GDM1 (cell line): ENCODE measurements at places on chromosomes 4 and X.

DNA sequence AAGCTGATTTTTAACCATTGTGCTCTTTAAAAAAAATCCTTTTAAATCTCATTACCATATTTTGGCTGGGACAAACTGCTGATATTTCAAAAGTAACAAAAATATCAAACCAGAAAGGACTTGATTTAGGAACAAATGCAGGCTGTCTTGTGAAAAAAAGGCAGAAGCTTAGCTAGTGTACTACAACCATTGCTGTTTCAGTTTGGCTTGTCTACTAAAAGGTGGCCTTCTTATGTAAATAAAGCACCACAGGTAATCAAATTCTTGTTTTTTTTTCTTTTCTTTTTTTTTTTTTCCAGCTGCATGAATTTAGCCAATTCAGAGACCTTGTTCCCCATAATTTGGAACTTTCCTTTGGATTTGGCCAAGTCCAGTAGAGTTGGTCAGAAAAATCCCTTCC lies 43.8 kb upstream of the MAGEA8 start:
- DNase-seq: no peak

DNA sequence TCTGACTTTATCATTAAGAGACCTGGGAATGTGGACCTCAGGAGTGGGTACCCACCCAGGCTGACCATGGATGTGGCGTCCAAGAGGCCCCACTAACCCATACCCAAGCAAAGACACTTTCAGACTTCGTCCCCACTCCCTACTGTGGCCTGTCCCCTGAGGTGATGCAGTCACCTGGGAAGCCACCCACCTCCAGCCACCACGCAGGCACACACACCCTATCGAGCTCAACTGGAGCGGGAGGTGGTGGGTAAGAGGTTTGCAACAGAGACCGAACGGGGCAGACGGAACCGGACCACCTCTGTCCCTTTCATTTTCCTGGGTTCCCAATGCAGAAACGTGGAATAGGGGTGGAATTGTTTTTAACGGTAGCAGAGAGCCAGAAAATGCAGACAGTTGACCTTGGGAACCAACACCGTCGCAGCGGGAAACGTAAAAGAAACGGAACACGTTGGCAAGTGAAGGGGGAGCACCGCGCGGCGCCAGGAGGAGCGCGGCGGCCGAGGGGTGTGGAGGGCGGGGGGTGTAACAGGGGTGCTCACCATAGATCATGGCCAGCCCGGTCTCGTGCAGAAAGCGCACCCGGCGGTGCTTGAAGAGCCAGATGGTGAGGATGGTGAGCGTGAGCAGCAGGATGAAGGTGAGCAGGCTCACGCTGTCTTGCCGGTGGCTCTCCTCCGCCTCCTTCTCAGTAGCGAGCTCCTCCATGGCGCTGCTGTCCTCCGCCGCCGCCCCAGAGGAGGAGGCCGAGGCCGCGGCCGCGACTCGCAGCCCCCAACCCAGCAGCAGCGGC lies 559 bp downstream of the SLC9A7 start:
- DNase-seq: no peak

- no peak for DNase-seq
These were observed 1631.9 kb upstream of the PABPC4L start for GRCh38 chr4:135833529-135833928.

- DNase-seq: no peak
These were observed 11.5 kb upstream of the PCDH10 start for GRCh38 chr4:133137571-133137970.

DNA sequence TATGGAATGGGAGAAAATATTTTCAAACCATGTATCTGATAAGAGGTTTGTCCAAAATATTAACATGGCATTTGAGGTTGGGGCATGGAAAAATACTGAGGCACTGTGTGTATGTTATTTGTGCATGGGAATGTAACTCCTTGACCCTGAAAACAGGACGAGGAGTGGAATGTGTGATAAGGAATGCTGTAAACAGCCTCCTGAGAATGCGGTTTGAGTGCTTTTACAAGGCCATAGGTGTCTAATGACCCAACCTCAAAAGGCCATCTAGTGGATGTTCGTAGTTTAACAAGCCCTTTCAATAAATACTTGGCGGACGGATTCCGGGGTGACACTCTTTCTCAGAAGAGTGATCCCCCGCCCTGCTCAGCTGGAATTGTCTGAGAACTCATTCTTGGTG lies 162.9 kb upstream of the USP9X start:
- no peak for DNase-seq

GRCh38 chrX:8629871-8630270 lies 102.1 kb downstream of the ANOS1 start:
- no peak for DNase-seq

GRCh38 chrX:101931136-101931487 lies 715 bp downstream of the ZMAT1 start:
- no peak for DNase-seq

DNA sequence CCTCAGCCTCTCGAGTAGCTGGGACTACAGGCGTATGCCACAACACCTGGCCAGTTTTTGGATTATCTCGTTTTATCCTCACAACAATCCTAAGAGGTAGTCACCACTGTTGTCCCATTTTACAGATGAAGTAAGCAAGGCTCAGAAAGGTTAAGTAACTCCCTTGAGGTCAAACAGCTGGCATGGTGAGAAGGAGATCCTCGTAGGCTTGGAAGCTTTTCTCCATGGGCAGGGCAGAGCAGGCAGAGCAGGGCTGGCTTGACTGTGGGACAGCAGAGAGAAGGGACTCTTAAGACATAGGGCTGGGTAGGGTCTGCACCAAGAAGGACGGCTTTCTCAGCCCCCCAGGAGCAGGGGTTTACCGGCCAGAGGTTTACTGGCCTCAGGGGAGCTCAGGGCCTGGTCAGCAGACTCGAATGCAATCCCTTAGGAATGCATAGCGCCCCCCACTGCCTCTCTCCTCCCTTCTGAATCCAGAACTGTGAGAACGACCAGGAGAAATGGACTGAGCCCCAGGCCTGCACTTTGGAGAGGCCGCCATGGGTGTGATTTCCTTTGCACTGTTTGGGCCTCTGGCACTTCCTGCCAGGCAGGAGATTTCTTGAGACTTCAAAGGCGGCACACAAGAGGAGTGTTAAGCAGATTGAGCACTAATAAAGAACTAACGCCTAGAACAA lies 14.0 kb upstream of the CDKN2AIP start:
- DNase-seq: no peak

DNA sequence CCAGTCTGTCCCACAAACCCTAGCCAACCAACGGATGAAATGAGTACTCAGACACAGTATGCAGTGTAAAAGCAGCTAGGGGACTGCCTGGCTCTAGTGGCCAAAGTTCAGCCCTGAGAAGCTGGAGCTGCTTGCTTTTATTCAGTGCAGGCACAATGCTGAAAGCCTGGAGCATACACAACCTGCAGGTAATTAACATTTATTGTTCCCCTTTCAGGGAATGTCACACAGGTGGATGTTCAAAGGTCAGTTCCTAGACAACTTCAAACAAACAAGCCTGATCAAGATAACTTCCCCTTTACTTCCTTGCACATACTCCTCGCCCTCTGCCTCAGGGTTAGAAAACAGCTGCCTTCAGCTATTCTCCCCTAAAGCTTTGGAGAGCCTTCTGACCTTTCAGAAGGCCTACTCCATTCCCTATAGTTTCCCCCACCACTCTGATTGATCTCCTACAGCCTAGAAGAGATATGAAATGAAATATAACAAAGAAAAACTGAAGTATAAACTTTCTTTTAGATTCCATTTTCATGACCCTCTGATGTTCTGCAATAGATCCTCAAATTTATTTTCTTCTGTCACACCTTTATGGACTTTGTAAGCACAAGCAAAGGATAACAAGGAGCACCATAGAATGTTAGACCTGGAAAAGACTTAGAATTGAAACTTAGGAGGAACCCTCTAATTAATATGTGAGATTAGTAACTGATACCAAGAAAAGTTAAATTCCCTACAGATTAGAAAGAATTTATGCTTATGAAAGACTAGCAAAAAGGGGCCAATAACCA lies 6.8 kb upstream of the DCAF8L1 start:
- DNase-seq: no peak

- no peak for DNase-seq
These were observed 33.0 kb downstream of the HDX start for GRCh38 chrX:84469226-84469625.

GRCh38 chr4:184309241-184310170 lies 91.8 kb upstream of the ENPP6 start:
- no peak for DNase-seq

GRCh38 chr4:56410247-56411062 lies 23.2 kb upstream of the AASDH start:
- DNase-seq: no peak

- DNase-seq: no peak
These were observed 224.5 kb downstream of the PCDH18 start for GRCh38 chr4:137307806-137308205.

GRCh38 chr4:39714166-39714565 lies 16.2 kb downstream of the UBE2K start:
- DNase-seq: no peak

DNA sequence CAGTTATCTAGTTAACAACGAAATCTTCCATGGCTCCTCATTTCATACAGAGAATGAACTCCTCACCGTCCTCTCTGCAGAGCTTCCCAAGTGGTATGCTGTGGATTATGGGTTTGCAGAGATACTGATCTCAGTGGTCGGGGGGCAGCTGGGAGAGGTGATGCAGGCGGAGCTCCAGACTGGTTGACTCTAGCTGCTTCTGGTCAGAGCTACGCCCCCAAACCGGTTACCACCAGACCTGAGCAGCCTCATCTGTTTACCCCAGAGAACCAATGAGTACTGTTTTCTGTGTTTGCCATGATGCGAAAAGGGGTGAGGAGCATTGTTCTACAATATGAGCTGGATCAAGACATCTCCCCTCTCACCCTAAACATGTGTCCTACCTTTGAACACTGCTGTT lies 135.7 kb upstream of the PLAC1 start:
- DNase-seq: no peak

DNA sequence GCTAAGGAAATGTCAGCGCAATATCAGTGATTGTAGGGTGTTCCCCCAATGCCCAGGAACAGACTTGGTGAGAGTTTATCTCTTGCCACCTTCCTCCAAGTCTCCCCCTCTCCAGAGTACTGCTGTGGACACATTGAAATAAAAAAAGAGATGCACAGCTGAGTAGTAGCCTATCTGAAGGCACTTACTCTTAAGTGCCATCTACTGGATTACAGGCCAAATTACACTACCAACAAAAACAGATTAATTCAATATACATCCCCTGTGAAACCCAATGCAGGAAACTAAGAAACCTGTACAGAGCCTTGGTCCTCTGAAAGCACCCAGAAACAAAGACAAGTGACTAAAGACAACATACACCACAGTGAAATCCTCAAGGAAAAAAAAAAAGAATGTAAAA lies 460.3 kb downstream of the ZIC3 start:
- DNase-seq: no peak

DNA sequence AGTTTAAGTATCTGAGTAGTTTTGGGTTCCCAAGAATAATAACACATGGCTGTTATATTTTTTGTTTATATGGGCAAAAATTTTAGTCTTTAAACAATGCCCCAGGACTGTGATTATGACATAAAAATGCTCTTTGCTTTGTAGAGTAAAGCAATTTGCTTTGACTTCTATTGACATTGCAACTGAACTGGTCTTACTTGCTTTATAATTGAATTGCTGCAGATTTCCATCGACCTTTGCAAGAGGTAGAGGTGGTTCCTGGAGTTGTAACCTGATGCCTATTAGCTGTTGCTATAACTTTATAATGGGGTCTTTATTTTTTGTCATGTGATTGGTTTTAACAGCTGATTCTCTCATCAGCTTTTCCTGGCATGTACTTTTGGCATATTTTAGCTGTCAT lies 302.9 kb downstream of the ARHGAP10 start:
- no peak for DNase-seq

DNA sequence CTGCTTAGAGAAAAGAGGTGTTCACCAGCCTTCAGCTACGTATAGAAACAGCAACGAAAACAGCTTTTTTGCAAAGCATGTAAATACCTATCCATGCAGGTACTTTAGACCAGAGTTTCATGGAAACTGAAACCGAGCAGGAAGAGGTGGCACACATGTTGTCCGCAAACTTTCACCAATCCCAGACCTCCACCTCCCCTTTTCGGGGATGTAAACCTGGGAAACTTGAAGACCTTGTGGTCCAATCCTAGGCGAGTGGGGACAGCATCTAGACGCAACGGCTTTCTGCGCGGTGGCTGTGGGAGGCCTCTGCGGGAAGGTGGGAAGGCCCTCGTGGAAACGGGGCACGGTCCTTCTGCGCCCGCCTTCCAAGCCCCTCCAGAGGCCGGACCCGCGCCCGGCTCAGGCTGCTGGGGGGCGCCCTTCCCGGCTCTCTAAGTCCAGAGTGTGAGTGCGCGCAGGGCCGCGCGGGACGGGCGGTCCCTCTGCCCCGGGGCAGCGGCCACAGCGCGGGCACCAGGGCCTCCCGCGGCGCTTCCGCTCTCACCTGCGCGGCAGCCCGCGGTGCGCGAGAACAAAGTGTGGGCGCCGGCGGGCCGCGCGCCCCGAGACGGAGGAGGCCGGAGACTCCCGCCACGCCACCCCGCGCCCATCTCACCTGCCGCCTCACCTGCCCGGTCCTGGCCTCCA lies 830 bp upstream of the SHROOM2 start:
- no peak for DNase-seq

GRCh38 chrX:126575911-126576310 lies 23.3 kb upstream of the DCAF12L1 start:
- DNase-seq: no peak

DNA sequence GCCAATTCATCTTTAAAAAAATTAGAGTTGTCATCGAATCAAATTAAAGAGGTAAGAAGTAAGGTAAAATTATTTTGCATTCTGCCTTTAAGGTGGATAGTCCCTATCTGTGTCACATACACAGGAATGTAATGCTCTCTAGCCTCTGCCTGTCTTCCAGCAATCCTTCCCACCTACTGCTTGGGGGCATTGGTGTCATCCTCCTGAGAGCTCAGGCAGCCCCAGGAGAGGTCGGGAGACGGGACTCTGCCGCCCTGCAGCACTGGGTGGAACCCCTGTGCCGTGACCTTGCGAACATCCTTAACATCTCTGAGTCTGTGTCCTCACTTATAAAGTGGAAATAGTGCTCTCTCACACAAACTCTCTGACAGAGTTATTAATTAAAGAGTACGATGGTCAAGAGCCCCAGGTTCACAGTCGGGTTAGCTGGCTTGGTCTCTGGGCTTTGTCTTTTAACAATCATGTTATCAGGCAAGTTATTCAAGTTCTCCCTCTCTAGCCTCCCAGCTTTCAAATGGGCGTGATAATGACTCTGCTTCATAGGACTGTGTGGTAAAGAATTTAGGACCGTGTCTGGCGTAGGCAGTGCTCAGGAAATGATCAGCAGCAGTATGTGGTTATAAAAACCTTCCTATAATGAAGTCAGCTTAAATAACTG lies 10.2 kb downstream of the TLR3 start:
- DNase-seq: no peak

- no peak for DNase-seq
These were observed 45.6 kb downstream of the ARFIP1 start for GRCh38 chr4:152825336-152825735.

- no peak for DNase-seq
These were observed 41.1 kb downstream of the AMMECR1 start for GRCh38 chrX:110276778-110277177.

GRCh38 chr4:148141501-148141900 lies 300.7 kb downstream of the NR3C2 start:
- DNase-seq: no peak

- DNase-seq: no peak
These were observed 68.2 kb downstream of the USP9X start for GRCh38 chrX:41153448-41153847.

GRCh38 chr4:53987761-53988171 lies 76.6 kb downstream of the CHIC2 start:
- no peak for DNase-seq
